ENCODE measurements at places on chromosomes 4 and X.

DNA sequence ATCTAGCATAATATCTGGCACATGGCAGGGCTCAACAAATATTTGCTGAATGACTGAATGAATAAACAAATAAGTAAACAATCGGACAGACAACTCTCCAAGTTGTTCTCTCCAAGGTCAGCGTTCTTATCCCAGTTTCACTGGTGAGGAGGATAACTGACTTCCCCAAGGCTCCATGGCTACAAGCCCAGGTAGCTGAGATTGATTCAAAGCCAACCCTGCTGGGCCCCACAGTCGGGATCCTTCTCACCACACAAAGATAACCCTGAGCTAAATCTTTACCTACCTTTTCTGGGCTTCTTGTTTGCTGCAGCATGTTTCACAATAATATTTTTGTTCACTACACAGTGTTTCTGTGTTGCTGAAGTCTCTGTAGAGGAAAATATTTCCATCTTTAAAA lies 54.9 kb downstream of the USP46 start:
- DNase-seq, result no peak

- DNase-seq, result no peak
Measured at GRCh38 chr4:108651014-108651791, 804 bp downstream of the OSTC start.

DNA sequence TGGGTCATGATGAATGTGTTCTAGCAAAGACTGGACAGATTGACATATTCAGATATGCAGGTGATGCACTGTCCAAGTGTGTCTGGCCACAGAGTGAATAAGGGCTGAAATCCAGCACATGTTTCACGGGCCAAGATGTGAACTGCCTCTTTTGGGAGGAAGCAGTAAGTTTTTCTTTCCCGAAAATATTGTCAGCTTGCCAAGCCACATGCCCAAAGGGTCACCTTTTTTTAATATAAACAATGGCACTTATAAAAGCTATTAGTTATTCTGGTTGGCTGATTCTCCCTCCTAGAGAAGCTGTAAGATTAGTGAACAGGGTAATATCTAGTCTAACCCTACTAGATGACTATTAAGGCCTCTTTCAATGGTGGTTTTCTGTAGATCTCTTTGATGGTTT lies 1.5 kb upstream of the EDNRA start:
- DNase-seq, result no peak

GRCh38 chr4:25088093-25088952 lies 57.6 kb upstream of the LGI2 start:
- peak; percentile 47 for DNase-seq

GRCh38 chrX:66176134-66176533 lies 12.1 kb downstream of the HEPH start:
- DNase-seq, result no peak

DNA sequence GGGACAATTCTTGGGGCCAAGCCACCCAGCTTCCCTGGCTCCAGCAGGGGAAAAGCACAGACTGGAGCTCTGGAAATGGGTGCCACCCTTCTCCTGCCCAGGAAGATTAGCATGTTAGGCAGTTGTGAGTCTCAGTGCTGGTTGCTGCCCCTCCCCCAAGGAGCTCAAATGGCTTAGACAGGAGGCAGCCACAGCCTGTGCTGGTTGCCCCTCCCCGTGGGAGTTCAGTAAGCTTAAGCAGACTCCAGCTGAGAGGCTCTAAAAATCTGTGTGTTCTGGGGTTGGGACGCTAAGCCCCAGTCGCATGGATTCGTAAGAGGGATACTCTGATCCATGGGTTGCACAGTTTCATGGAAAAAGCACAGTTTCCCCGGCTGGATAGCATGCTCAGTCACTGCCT lies 92.7 kb upstream of the NDST3 start:
- DNase-seq, result no peak

- no peak for DNase-seq
Measured at GRCh38 chr4:113749178-113749577, 12.4 kb downstream of the CAMK2D start.

GRCh38 chr4:9599266-9599665 lies 155.1 kb downstream of the DEFB131A start:
- DNase-seq, result no peak

- no peak for DNase-seq
Measured at GRCh38 chr4:130760246-130760645, 1664.3 kb downstream of the C4orf33 start.

DNA sequence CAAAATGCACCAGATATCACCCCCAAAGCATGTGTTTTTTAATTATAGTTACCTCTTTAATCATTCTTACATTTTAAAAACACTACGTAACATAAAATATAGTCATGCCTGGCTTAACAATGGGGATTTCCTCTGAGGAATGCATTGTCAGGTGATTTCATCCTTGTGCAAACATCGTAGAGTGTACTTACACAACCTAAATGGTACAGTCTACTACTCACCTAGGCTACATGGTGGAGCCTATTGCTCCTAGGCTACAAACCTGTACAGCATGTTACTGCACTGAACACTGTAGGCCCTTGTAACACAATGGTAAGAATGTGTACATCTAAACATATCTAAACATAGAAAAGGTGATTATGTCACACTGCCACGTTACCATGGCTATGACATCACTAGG lies 208.6 kb downstream of the SPOCK3 start:
- DNase-seq, result no peak

- DNase-seq, result no peak
Measured at GRCh38 chr4:152243206-152243605, 292.7 kb downstream of the FBXW7 start.

- no peak for DNase-seq
Measured at GRCh38 chr4:153365003-153365402, 20.5 kb downstream of the MND1 start.

DNA sequence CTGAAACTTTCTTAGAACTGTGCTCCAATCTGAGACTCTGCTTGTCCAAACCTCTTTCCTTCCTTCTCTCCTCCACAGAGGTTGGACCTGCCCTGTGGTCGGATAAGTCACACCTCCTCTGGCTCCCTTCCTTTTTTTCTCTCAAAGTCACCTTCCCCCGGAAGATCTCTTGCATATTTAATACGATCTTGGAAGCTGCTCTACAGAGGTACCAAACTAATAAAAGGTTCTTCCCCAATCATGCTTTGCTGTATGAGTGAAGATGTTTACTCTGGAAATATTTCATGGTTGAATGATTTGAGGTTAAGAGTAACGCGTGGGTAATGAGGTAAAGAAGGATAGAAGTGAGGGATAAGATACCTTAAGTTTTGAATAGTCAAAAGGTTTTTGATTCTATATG lies 166.0 kb downstream of the ATG4A start:
- no peak for DNase-seq

DNA sequence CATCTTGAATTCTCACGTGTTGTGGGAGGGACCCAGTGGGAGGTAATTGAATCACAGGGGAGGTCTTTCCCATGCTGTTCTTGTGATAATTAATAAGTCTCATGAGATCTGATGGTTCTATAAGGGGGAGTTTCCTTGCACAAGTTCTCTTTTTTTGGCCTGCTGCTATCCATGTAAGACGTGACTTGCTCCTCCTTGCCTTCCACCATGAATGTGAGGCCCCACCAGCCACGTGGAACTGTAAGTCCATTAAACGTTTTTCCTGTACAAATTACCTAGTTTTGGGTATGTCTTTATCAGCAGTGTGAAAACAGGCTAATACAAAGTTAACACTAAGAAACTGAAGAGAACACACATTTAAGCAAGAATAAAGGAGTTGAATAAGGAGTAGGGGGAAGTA lies 16.0 kb downstream of the TBCK start:
- DNase-seq, result no peak

DNA sequence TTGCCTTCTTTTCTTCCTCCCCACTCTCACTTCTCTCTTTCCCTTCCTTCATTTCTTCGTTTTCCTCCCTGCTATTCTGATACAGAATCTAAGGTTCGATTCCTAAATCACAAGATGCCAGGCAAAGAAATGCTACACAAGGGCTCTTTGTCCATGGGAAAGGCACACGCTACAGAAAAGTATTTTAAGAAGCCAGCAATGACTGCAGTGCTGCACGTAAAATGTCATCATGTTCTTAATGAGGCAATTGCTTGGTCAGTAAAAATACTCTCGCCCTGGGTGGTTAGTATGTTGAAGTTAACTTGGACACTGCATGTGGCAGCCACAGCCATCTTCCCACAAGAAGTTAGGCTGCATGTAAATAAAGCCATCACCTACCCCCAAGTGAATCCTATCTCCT lies 178.4 kb downstream of the DHX15 start:
- no peak for DNase-seq

DNA sequence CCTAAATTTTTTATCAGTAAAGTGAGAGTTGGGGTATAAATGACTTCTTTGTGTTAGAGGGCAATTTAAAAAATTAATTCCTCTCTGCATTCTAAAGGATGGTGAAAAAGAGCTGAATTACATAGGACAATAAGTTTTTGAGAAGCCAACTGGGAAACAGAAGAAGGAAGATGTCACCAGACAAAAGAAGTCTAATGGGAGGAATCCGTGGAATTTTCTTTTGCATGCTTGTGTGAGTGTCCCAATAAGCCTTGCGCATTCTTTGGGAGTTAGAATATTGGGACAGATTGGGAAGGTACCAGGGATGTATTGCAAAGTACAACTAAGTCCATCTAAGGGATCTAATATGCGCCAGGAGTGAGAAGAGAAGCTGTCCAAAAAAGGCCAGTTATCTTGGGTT lies 35.1 kb upstream of the NR3C2 start:
- DNase-seq, result no peak

DNA sequence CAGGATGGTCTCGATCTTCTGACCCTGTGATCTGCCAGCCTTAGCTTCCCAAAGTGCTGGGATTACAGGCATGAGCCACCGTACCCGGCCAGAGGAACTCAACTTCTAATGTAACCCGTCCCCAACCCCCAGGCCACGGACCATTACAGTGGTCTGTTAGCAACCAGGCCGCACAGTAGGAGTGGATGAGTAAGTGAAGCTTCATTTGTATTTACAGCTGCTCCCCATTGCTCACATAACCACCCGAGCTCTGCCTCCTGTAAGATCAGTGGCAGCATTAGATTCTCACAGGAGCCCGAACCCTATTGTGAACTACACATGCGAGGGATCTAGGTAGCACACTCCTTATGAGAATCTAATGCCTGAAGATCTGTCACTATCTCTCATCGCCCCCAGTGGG lies 119.6 kb downstream of the SHROOM3 start:
- DNase-seq, result no peak

GRCh38 chr4:182648766-182649165 lies 268.4 kb downstream of the DCTD start:
- DNase-seq, result no peak

DNA sequence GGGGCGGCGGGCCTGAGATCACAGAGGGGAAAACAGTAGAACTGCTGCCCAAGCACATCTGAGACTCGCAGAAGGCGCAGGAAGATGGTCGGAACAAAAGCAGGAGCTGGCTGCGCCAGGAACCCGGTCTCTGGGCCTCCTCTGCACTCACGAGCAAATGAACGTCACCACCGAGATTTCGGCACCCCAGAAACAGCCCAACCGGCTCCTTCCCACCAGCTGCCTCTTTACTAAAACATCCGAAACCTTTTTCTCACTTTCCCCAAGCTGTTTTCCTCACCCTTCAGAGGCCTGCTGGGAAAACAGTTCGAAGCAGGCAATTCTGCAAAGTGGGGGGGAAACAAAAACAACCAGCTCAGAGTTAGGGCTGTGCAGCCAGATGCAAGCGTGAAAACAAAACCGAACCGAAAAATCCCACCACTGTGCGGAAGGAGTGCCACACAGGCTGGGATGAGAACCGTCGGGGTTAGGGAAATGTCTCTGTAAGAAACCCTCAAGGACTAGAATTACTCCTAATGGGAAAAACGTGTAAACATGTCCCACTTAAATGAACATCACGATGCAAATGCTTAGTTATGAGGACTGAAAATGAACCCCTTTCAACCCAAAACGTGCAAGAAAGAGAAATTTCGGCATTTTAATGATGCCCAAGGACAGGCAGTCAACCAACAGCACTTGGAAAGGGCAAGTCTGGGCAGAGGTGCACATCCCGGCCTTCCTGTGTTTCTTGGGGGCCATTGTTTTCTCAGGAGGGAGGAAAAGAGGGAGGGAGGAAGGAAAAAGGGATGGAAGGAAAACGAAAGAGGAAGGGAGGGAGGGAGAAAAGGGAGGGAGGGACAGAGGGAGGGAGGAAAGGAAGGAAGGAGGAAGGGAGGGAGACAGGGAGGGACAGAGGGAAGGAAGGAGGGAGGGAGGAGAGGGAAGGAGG lies 15.8 kb downstream of the DHRSX start:
- peak; percentile 25 for DNase-seq

DNA sequence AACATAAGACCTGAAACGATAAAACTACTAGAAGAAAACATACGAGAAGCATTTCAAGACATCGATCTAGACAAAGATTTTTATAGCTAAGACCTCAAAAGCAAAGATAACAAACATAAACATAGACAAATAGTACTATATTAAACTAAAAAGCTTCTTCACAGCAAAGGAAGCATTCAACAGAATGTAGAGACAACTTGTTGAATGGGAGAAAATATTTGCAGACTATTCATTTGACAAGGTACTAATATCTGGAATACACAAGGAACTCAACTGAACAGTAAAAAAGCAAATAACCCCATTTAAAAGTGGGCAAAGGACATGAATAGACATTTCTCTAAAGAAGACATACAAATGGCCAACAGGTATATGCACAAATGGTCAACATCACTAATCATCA lies 49.8 kb downstream of the MANBA start:
- DNase-seq, result no peak

DNA sequence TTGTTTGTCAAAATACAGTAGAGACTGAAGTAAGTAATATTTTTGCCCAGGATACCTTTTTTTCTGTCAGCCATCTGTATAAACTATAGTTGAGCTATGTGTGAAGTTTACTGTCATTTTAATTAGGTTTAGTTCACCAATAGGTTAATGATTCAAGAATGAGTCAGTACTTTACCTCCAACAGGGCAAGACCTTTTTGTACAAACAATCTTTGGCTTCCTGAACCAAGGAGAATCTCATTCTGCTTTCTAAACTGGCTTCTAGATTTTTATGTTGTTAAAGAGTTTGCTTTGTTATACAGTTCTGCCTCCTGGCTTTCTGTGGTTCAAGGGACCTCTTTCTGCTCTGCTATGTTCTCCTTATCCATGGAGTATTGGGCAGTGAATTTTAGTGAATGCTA lies 412.0 kb upstream of the NR3C2 start:
- no peak for DNase-seq

- DNase-seq, result no peak
Measured at GRCh38 chr4:164770010-164770724, 16.2 kb downstream of the SMIM31 start.

- no peak for DNase-seq
Measured at GRCh38 chrX:153669174-153669890, 4.3 kb downstream of the PNCK start.
